ENCODE measurements at places on chromosomes 3 and 15.

DNA sequence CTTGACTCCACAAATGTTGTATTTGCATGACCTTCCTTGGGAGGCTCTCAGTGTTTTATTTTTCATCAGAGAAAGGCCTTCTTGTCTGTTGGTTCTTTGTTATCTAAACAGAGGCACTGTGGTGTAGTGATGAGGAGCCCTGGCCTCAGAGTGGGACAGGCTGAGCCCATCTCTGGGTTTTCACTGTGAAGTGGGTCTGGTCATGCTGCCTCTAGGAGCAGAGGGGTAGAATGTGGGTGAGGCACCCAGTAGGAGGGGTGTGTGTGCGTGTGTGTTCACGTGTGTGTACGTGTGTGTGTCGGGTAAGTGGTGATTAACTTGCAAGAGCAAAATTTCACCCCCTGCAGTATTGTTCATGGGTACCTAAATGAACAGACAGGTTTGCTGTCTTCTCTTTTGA, 14.4 kb downstream of the KLF13 start:
- DNase-seq = no peak

- no peak for DNase-seq
Measured at GRCh38 chr3:142077155-142077858, 72.0 kb downstream of the TFDP2 start.

GRCh38 chr3:141646760-141647561, 91.1 kb upstream of the RNF7 start:
- peak; percentile 45 for DNase-seq

DNA sequence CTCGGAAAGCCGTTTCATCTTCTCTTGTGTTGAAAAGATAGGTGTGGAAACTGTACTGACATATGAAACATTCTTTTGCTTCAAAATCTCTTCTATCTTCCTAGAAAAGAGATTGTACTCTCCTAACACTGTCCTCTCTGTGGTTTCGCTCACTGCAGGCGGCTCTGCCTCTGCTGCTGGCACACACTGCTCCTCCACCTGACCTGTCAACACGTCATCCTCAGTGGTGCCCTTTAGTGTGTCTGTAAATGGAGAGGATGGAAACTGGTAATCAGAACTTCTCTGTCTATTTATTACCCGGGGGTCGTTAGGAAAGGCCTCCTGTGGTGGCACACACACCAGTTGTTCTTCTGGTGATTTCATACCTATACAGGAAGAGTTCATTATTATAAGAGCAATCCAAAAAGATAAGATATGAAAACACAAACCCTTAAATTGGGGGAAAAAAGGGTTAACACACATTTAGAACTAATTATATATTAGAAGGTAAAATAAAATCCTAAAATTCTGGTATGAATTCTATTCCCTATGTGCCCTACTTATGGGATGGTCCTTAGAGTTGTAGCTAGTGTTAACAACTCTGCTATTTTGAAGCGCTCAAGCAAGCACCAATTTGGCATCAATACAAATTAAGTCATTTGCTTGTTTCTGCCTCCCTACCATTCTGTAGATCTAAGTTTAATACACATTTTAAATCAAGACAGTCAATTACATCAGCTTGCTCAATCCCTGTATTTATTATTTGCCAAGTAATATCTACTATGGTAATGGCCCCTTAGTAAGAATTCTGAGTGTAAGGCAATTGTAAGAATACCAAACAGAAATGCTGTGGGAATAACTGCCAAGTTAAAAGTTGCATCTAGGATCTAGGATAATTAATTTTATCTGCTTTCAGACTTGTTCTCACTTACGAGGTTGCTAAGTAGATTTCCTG, 49.2 kb downstream of the TASOR start:
- no peak for DNase-seq

DNA sequence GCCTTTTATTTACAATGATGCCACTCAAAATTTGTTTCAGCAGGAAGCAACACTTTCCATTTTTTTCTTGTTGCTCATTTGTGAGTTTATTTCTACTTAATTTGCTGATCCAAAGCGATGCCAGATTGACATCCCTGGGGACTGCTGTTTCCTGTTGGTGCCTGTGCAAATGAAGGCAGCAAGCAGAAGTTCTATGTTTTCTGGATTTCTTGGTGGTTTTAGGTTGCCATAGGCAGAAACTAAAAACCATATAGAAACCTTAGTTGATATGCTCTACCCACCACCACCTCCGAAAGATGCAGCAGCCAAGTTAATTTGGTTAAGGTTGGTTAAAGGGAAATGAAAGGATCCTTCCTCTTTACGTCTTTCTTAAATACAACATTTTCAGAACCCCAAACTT, 356.2 kb downstream of the RBMS3 start:
- DNase-seq = no peak
